T-helper 17 cell (primary cell): ENCODE measurements at places on chromosomes 2 and 18. TPM values are rescaled to one million over a fixed set of nuclear protein-coding genes. Genes with fewer than 3 reads are reported as not detected.
A peak's percentile ranks its signal among the peaks of the same experiment; 100 is the strongest.

GRCh38 chr2:14942987-14943386, 310.5 kb downstream of the LRATD1 start:
- H3K4me1 ChIP-seq = no peaks in the 10 kb centered on the region
- H3K4me3 ChIP-seq = no peak overlapping the region
- H3K36me3 ChIP-seq = no peaks in the 10 kb centered on the region
- no peak overlapping the region for H3K27ac ChIP-seq

DNA sequence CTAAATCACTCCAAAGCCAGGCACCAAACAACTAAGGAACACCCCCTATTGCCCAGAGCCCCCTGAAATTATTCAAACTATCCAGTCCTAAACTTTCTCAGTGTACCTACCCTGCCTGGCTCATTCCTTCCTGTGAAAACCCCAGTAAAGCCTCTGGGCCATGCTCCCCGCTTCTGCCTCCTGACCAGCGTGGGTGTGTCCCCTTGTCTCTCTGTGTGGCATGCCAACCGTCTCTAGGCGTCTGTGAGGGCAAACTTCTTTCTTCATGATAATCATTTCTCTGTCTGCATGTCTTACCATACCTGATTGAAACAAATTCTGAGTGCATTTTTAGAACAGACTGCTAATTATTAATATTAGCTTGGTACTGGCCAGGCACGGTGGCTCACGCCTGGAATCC, 109.0 kb upstream of the MSH2 start:
- H3K4me1 ChIP-seq = no peaks in the 10 kb centered on the region
- no peak for DNase-seq
- no peaks in the 10 kb centered on the region for H3K36me3 ChIP-seq

DNA sequence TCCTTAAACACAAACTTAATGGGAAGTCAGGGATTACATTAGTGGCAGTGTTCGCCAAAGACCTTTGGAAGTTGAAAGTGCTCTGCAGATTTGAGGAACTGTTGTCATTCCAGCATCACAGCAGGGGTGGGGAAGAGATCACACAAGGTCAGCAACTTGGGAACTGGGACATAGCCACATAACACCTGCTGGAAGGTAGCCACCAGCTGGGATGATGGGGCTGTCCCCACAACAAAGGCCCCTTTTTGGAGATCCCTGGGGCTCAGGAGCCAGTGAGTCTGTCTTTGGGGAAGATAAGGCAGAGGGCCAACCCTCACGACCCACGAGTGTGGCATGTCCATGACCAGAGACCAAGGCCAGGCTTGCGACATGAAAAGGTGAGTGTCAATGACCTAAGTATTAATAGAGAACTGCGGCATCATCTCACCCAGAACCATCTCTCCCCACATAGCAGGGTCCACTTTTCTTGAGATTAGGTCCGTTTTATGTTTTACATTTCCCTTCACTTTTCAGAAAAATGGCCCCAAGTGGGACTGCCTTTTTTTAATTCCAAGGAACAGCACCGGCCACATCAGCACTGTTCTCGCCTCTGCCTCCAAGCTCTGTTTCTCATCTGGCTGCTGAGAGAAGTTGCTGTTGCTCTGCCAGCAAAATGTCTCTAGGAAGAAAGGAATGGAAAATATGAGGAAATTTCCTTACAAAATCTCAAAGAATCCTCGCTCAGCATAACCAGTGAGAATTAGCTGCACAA, 106.9 kb downstream of the GFPT1 start:
- H3K27ac ChIP-seq = no peak overlapping the region
- no peak for DNase-seq
- no peaks in the 10 kb centered on the region for H3K4me1 ChIP-seq
- H3K36me3 ChIP-seq = peaks cover 3% of the 10 kb centered on the region
- H3K4me3 ChIP-seq = no peak overlapping the region

DNA sequence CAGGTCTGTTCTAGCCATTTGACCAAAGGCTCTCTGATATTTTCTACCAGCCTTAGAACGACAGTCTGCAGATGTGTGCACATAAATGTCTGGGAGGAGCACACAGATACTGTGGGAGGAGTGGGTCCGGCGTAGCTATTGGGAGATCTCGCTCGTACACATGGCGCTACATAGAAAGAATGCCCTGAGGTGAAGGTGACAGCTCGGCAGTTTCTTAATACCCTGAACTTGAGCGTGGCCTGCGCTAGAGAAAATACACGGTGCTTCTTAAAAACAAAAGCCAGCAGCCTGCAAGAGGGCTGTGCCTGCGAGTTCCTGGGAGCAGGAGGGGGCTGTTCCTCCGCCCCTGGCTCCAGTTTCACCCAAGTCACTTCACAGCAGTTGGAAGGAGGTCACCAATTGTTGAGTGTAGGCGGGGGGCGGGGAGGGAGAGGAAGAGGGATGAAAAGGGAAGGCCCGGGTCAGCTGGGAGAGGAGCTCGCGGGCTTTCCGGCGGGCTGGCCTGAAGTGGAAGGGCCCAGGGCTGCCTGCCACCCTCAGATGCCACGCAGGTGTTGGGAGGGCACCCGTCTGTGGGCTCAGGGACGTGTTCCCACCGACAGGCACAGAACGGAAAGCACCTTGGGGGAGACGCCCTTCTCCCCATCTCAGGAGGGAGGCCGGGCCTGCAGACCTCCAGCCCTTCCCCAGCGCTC, 124.7 kb upstream of the ZNF516 start:
- peaks cover 2% of the 10 kb centered on the region for H3K4me1 ChIP-seq
- H3K27me3 ChIP-seq = peaks cover 67% of the 10 kb centered on the region
- H3K27ac ChIP-seq = no peak overlapping the region
- H3K36me3 ChIP-seq = peaks cover 5% of the 10 kb centered on the region
- no peak for DNase-seq

- H3K27ac ChIP-seq = no peak overlapping the region
- DNase-seq = no peak
- H3K4me3 ChIP-seq = no peak overlapping the region
Observed at GRCh38 chr2:88813612-88814011, 122.1 kb downstream of the RPIA start.

DNA sequence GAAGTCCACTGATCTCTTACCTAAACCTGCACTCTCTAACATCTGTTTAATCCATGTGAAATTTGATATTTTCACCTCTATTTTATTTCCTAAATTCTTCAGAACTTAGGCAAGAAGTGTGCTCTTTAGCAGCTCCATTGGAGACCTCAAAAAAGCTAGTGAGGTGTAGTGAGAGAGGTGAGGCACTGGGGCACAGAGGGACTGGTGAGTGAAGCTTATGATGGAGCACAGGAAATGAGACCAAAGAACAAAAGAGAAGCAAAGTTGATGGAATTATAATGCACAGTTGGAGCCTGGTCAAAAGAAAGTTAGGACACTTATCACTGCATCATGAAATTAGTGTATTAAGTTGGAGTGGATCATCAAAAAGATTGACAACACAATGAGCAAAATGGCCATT, 1050.7 kb upstream of the NRXN1 start:
- H3K36me3 ChIP-seq = no peaks in the 10 kb centered on the region
- H3K4me1 ChIP-seq = no peaks in the 10 kb centered on the region
- H3K27ac ChIP-seq = no peak overlapping the region
- H3K27me3 ChIP-seq = no peaks in the 10 kb centered on the region

DNA sequence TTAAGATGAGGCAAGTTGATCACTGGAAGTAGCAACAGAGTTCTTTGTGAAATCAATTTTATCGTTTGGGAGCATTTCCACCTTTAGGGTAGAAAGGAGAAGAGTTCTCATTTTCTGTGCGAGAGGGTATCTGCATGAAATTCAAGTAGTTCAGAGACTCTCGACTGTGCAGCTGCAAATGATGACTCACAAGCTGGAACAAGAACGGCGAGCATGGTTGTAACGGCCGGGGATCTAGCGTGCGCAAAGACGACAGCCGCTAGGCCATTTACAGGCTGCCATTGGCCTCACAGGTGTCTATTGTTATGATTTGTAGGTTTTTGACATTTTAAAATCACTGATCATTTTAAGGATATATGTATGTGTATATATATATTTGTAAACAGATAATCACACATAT, 5.2 kb downstream of the KLHL29 start:
- peaks cover 3% of the 10 kb centered on the region for H3K36me3 ChIP-seq
- H3K27ac ChIP-seq = no peak overlapping the region
- H3K27me3 ChIP-seq = peaks cover 78% of the 10 kb centered on the region
- no peak for DNase-seq
- H3K4me3 ChIP-seq = no peak overlapping the region
- H3K4me1 ChIP-seq = peaks cover 7% of the 10 kb centered on the region

- no peak overlapping the region for H3K27ac ChIP-seq
- peaks cover 20% of the 10 kb centered on the region for H3K27me3 ChIP-seq
- H3K36me3 ChIP-seq = peaks cover 2% of the 10 kb centered on the region
- H3K4me1 ChIP-seq = no peaks in the 10 kb centered on the region
- H3K4me3 ChIP-seq = no peak overlapping the region
- DNase-seq = no peak
Observed at GRCh38 chr2:128036748-128037607, 9.1 kb upstream of the SAP130 start.

DNA sequence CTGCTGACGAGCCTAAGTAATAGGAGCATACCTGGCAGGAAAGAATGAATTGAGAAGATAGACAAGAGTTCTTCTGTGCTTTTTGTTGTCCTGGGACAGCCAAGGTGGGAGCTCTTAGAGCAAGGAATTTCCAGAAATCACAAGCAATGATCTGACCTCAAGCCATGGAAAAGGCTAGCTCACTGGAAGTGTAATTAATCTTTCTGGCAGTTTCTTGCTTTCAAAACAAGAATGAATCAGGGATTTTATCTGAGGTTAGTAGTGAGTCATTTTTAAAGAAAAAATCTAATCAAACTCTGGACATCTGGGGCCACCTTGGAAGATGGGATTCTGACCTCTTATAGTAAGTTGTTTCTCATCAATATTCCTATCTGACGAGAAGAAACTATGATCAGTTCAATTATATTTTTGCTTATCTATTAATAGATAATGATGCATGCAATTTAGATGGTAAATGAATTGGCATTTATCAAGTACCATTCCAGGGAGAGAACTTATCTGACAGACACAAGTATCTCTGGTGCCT, 98.0 kb downstream of the ADCYAP1 start:
- H3K36me3 ChIP-seq = no peaks in the 10 kb centered on the region
- no peak overlapping the region for H3K4me3 ChIP-seq
- H3K27me3 ChIP-seq = peaks cover 5% of the 10 kb centered on the region
- no peak overlapping the region for H3K27ac ChIP-seq
- H3K4me1 ChIP-seq = no peaks in the 10 kb centered on the region

DNA sequence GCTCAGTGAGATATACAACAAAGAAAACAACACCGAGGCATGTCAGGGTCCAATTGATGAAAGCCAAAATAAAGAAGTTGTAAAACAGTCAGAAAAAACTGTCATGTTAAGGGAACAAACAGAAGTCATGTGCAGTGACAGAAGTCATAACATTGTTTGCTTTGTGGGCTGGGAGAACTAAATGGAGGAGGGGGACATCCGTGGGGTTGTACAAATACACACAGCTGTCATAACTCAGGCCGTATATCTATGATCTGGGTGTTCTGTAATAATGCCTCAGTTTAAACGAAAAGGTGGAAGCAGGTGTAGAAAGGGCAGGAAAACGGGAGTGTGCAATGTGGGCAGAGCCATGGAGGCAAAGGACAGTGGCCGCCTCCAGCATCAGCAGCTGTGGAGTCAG, 27.3 kb downstream of the TIMM21 start:
- H3K27ac ChIP-seq = no peak overlapping the region
- H3K4me1 ChIP-seq = peaks cover 13% of the 10 kb centered on the region
- H3K36me3 ChIP-seq = no peaks in the 10 kb centered on the region
- H3K27me3 ChIP-seq = peaks cover 71% of the 10 kb centered on the region
- no peak overlapping the region for H3K4me3 ChIP-seq

DNA sequence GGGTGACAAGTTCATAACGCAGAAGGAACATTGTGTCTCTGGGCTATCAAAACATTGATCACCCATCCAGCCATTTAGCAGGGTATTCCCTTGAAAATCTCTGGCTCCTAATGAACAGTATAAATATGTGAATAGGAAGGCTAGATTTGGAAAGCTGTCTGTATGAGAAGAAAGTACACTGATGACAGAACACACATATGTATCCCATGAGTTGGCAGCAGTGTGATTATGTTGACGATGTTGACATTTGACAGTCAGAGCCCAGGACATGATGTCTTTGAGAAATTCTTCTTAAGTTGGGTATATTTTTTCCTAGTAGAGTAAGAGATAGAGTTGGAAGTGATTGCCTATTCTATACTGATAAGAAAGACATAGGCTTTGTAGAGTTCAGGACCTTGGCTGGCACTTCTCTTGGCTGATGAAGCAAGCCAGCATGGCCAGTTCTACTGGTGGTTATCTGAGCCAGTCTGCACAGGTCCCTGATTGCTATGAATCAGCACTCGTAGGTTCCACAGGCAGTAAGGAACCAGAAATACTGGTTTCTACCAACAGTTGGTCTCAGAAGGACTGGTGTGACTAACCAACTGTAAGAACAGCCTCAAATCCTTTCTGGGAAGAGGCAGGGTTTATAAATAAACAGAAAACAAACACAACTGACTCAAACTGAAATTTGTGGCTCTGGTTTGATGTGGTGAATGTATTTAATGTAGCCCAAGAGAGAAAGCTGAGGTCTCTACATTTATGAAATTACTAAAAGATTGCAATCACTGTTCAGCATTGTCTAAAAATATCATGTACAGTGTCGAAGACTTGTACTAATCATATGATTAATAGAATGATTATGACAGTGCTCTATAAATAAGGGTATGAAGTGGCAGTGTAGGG, 43.9 kb upstream of the RAPH1 start:
- no peak for DNase-seq
- no peak overlapping the region for H3K27ac ChIP-seq
- peaks cover 2% of the 10 kb centered on the region for H3K36me3 ChIP-seq
- H3K4me1 ChIP-seq = peaks cover 2% of the 10 kb centered on the region

DNA sequence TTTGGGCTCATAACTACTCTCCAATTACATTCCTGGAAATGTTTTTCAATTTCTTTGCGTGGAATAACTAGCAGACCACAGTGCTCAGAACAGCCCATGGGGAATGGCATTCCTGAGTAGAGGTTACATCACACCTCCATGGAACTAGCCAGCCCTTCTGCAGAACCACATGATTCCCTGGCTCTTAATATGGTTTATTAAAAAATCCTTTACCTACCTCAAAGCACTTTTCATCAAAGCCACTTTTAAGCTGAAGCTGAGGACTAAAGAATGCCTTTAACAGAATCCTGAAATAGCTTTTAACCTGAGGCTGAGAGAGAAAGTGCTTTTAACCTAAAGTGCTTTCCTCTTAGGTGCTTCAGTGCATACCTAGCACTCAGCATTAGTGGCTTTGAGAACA, 376.3 kb downstream of the ARHGAP15 start:
- peaks cover 10% of the 10 kb centered on the region for H3K36me3 ChIP-seq
- DNase-seq = no peak
- peaks cover 32% of the 10 kb centered on the region for H3K4me1 ChIP-seq
- H3K4me3 ChIP-seq = no peak overlapping the region
- H3K27ac ChIP-seq = peak overlapping the region; percentile 84

- H3K36me3 ChIP-seq = no peaks in the 10 kb centered on the region
- no peak for DNase-seq
- H3K4me1 ChIP-seq = no peaks in the 10 kb centered on the region
Observed at GRCh38 chr2:116510117-116510671, 1304.3 kb upstream of the DDX18 start.

RNF125 gene
- total RNA-seq = 50.6 TPM

IL36B gene
- not detected for total RNA-seq

CHRND gene
- not detected for total RNA-seq

ABCA12 gene
- total RNA-seq = not detected

TTC39C gene
- 226 TPM for total RNA-seq

TRMT61B gene
- total RNA-seq = 17.7 TPM
